ENCODE measurements at places on chromosomes 1 and 21.

- peak; percentile 91 for DNase-seq
Observed at GRCh38 chr1:16146279-16147155, 9.4 kb downstream of the EPHA2 start.

GRCh38 chr1:6547301-6547700 is 7.0 kb downstream of the NOL9 start:
- DNase-seq = no peak

GRCh38 chr1:236201786-236202185 is 59.4 kb downstream of the GPR137B start:
- DNase-seq = no peak

DNA sequence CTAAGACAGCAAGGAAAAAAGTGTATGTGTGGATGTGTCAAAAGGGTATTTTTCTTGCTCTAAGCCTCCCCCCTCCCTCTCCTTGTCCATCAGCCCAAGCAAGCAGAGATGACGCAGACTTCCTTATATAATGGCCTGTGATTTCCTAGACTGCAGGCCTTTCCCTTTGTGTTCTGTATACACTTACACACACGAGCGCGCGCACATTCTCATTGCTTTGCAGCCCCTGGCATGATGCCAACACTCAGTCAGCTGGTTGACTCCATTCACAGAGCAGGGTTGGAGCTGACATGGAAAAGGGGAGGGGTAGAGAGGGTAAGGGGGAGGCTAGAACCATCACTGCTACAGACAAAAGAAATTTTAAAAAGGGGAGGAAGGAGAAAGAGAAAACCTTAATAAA is 41.8 kb downstream of the GATAD2B start:
- DNase-seq = no peak

DNA sequence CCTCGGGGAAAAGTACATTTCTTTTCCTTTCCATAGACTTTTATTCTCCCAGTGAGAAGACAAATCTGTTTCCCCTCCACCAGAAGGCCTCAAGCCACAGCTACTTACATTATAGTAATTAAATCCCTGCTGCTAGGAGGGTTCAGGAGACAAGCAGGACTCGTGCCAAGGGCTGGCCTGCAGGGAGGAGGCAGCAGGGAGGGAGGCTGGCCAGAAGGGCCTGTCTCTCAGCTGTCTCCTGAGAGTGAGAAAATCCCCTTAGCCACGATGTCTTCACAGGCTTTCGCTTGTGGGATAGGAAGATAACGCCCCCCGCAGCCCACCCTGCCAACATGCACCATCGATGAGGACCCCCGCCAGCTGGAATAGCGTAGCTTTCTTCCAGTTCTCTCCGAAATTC is 14.0 kb downstream of the KCNN3 start:
- DNase-seq = no peak

DNA sequence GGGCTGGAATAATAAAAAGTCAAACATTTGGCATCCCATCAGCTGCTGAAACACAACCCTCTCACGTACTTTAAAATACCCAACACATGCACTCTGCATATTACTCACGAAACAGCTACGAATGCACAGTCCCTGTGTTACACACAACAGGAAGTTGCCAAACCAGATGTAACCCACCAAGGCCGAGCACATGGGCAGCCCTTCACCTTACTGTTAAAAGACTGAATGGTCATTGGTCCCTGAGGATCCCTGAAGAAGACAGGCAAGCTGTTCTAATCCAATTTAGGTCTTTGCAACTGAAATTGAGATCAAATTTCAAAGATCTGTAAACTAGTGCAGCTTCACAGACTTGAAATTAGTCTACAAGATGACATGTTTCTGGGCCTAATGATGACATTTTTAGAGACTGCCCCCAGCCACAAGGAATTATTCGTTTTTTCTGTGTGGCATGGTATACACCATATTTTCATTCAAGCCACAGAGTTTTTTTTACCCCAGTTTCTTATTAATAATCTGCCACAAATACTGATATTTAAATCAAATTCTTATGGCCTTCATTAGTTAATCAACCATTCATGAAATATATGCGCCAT is 25.6 kb upstream of the IER5 start:
- no peak for DNase-seq

DNA sequence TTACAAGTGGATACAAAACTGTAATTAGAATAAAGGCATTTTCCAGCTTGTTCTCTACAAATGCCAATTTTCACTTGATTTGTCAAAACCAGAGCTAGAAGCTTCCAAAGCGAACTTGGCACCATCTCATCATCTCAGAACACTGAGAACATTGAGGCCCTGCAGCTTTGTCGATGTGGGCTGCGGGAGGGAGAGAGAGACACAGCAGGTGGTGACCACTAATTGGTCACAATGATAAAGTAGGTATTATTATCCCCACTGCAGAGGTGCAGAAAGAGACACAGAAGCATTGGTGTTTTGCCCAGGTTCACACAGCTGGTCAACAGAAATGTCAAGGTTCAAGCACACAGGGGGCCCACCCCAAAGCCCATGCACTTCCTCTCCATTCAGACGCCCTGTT is 72.2 kb upstream of the KRTAP19-8 start:
- DNase-seq = no peak

DNA sequence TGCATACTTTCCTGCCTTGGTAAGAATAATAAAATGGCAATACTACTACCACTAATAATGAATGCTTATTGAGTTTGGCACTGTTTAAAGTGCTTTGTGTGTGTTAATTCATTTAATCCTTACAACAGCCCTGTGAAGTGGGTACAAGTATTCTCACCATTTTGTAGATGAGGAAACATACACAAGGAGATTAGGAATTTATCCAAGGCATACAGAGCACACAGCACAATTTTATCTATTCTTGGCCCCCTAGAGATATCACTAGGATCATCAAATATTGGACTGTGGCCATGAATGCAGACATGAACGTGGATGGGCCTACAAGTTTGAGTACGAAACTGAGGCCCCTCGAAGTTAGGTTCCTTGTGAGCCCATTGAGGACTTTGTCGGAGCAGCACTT is 39.5 kb downstream of the TENT5C start:
- no peak for DNase-seq

DNA sequence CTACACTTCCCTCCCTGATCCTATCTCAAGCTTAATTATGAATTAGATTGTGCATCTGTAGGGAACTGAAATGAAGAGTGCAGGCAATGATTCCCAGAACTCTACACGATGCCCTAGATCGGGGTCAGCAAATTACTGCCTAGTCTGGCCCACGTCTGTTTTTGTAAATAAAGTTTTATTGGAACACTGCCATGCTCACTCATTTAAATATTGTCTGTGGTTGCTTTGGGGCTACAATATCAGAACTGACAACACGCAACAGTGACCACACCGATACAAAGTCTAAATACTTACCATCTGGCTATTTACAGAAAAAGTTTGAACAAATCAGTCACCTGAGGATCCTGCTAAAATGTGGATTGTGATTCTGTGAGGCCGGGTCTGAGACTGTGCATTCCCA is 74.1 kb downstream of the PGBD5 start:
- no peak for DNase-seq

GRCh38 chr1:118290571-118290970 is 105.5 kb upstream of the SPAG17 start:
- DNase-seq = no peak

GRCh38 chr1:241172486-241172885 is 184.5 kb downstream of the RGS7 start:
- DNase-seq = no peak

- DNase-seq = no peak
Observed at GRCh38 chr1:39676948-39677548, 5.1 kb upstream of the NT5C1A start.

DNA sequence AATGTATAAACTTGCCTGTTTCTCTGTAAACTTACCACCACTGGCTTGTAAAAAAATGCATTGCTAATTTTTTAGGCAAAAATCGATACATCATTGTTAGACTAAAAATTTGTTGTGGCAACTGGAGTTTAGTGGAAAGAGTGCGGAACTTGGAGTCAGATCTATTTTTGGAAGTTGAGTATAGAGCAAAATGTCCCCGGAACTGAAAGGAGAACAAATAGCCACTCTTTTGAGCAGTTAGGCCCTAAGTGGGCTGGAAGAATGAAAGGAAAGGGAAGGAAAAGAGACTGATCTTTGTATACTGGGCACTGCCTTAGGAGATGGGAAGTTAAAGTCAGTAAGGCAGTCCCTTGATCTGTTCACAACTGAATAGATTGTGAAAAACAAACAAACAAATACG is 30.2 kb downstream of the OPTC start:
- no peak for DNase-seq

DNA sequence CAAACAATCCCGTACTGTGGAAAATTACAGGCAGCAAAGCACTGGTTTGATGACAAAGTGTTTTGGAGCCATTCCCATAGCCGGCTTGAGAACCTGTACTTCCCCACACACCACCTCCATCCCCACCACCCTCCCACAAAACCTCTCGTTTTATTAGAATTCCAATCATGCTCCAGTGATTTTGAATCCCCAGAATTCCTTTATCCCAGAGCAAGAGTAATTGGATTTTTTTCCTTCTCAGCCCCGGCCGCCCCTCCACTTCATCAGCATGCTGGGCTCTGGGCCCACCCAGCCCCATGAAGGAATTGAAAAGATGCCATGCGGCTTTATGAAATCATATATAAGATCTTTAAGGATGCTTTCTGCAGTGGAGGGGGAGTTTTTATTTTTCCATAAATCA is 136.6 kb downstream of the OMA1 start:
- no peak for DNase-seq

DNA sequence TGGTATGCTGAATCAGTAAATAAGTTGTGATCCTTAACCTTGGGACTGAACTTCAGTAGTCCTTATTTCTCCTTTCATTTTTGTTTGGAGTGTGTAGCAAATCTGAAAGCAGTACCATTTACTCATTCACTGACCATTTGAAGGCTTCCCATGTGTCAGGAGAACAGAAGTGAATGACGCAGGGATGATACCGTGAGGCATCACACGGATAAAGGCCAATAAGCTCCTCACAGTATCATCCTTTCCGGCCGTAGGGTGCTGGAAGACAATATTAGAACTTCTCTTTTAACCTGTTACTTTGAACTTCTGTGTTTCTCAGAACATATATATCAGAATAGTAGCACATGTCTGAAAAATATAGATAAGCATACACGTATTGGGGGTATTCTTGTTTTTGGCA is 21.3 kb downstream of the BACH1 start:
- no peak for DNase-seq

GRCh38 chr21:34592120-34592955 is 22.6 kb downstream of the RCAN1 start:
- no peak for DNase-seq

DNA sequence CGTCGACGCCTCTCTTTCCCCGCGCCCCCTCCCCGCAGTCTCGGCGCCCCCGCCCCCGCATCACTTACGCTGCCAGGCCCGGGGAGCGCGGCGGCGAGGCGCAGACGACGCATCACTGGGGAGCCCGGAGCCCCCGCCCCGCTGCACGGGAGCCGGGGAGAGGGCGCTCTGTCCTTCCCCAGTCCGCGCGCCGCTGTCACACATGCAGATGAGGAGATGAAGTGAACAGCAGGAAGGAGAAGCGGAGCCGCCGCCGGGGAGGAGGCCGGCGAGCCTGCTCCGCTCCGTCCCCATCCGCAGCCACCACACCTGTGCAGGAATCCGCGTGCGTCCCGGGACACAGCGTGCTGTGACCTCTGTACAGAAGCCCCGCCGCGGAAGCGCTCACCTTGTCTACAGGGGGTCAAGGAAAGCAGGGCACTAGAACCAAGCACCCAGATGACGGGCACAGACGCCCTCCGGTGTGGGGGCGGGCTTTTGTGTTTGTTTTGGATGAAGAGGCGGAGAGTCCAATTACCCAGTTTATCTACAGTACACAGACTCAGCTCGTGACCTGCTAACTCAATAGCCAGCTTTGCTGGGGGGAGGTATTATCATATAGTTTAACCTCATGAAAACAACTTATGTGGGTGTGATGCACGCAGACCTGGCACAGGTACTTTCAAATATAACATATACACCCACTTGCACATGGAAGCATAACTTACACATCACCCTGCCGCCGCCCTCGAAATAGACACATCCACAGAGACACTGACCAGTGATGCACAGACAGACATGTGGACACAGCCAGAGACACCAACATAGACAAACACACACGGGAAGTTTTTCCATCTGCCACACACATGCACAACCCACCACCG is 12.4 kb downstream of the KLHDC8A start:
- peak; percentile 56 for DNase-seq

DNA sequence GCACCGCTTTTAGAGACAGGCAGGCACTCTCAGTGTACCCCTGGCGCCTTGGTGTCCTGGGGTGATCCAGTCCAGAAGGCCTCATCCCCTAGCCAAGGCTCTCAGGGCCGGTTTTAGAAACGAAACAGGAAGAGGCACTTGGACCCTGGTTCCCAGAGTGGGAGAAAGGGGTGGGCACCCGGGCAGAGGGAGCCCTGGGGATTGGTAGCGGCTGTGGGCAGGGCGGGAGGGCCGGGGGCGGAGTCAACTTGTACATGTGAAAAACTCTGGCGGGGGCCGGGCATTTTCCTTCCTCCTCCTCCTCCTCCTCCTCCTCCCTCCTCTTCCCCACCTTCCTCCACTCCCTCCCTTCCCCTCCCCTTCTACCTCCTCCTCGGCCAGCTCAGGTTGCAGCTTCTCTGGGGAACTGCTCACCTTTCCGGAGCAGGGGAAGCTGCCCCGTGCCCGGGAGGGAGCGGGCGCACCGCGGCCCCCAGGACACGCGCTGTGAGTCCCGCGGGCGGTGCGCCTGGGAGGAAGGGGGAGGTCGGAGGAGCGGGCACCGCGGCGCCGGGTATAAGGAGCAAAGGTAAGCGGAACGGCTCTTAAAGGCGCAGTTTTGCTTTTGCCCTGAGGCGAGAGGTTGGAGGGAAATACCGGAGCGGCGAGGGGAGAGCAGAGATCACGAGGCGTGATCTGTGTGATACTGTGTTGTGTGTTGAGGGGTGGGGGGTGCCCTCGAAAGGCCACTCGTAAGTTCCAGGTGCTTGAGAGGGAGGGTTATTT is at the start of gene CDK18:
TSS of gene CDK18 (plus strand) at position 359 of the 765 bp plus-strand sequence. CDS start 18,499 bp downstream, outside the sequence.
- DNase-seq = peak; percentile 89

DNA sequence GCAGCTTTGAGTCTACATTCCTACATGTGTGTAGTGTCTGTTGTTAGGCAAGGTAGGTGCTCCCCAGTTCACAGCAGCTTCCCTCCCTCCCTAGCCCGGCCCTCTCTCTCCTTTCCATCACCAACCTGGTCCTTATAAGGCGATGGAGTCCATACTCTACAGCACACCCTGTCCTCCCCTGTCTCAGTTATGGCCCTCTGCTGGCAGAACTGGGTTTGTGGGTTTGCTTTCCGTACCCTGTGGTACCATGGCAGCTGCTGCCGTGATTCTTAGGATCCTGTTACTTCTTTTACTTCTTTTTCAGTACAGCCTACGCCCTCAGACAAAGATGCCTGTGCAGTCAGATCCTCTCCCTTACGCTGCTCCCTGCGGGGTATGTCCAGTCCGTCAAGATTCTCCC is 31.7 kb downstream of the AK5 start:
- peak; percentile 28 for DNase-seq

- DNase-seq = no peak
Observed at GRCh38 chr1:50497007-50497406, 73.8 kb upstream of the DMRTA2 start.

- no peak for DNase-seq
Observed at GRCh38 chr1:91776068-91776794, 109.7 kb downstream of the TGFBR3 start.

DNA sequence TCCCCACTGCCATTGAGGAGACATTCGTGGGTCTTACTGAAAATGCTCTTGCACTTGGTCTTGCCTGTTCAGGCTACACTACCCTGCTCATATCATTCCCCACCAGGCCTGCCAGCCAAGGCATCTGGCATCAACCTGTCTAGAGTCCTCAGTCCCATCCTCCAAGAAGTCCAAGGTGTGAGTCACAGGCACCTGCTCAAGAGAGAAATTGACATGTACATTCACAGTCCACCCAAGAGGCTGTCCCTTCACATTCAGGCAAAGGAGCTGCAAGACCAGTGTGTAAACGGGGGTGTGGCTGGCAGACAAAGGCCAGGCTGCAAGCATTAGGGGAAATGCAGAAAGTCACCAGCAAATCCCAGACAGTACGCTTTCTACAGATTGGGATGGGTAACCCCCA is 13.1 kb upstream of the PLA2G2C start:
- no peak for DNase-seq

Measured in Caco-2 (cell line).